ENCODE measurements at places on chromosomes 5 and 9.

- no peak for DNase-seq
These were observed 122.6 kb downstream of the SAXO1 start for GRCh38 chr9:18910435-18910834.

- no peak for DNase-seq
These were observed 3.9 kb downstream of the SLC6A3 start for GRCh38 chr5:1441166-1441865.

GRCh38 chr9:14155237-14155636, 158.7 kb downstream of the NFIB start:
- no peak for DNase-seq

DNA sequence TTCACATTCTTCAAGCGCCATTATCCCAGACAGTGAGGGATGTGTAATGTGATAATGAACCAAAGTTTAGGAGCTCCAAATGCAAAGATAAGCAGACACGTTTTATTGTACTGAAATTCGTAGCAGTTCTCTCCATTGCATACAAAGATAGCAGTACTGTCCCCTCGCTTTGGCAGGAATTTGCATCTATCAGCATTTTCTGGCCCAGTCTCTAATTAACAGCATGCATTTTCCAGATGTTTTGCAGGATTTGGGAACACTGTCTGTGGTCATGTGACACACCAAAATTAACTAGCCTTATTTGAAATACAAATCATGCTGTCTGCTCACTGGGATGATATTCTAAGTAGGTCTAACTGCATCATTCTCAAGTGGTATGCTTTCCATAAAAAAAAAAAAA, 235.9 kb upstream of the TRPM3 start:
- no peak for DNase-seq

- peak; percentile 82 for DNase-seq
These were observed at the start of gene ACO1 for GRCh38 chr9:32384364-32385151. Gene ACO1, plus strand, starts transcription at chr9:32384643. Its CDS starts 20,864 bp downstream, at chr9:32405507.

GRCh38 chr9:108815156-108815555, 40.6 kb downstream of the ACTL7B start:
- DNase-seq = no peak

GRCh38 chr9:121386442-121387175, 16.6 kb upstream of the STOM start:
- no peak for DNase-seq

GRCh38 chr5:82425591-82425990, 147.4 kb upstream of the RPS23 start:
- DNase-seq = no peak

GRCh38 chr5:108736855-108737254, 10.8 kb upstream of the FER start:
- DNase-seq = no peak

DNA sequence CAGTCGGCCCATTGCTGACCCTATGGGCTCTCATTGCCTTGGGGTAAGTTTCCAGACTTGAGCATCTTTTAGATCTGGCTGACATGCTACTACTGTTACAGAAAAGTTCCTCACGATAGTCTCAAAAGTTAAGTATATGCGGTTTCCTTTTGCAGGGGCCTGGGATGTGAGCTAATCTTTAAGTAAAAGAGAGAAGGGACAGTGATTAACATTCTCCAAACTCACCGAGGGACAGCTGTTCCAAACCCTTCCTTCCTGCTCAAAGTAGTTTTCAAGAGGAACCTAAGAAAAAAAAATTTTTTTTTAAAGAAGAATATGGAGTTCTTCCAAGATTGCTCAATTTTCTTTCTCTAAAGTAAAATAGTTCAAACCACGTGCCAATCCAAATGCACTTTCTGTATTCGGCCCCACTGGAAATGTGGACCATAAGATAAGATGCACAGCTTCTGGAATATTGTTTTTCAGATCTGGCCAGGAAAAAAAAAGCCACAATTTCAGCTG, 168.0 kb upstream of the SPRY4 start:
- no peak for DNase-seq

GRCh38 chr9:34372467-34373011, 4.2 kb downstream of the MYORG start:
- DNase-seq = no peak

DNA sequence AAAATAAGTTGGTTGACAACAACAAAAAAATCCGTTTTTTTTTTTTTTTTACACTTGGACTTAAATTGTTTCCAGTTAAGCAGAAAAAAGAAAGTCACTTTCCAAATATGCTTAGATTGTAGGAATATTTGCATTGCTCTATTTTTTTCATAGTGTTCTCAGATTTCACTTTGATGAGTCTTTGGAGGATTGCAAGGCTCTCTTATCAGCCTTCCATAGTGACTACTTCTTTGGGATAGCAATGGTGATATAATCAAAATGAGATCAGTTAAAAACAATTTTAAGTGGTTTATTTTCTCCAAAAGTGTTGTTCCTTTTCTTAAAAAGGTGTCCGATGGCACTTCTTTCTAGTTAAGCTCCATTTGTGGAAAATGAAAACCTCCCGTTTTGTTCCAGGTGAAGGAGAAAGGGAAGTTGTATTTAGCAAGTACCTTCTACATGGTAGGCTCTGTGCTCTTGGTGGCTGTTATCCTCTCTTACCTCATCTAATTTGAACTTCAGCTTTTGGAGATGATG, 3.9 kb downstream of the RASGRF2 start:
- DNase-seq = no peak

DNA sequence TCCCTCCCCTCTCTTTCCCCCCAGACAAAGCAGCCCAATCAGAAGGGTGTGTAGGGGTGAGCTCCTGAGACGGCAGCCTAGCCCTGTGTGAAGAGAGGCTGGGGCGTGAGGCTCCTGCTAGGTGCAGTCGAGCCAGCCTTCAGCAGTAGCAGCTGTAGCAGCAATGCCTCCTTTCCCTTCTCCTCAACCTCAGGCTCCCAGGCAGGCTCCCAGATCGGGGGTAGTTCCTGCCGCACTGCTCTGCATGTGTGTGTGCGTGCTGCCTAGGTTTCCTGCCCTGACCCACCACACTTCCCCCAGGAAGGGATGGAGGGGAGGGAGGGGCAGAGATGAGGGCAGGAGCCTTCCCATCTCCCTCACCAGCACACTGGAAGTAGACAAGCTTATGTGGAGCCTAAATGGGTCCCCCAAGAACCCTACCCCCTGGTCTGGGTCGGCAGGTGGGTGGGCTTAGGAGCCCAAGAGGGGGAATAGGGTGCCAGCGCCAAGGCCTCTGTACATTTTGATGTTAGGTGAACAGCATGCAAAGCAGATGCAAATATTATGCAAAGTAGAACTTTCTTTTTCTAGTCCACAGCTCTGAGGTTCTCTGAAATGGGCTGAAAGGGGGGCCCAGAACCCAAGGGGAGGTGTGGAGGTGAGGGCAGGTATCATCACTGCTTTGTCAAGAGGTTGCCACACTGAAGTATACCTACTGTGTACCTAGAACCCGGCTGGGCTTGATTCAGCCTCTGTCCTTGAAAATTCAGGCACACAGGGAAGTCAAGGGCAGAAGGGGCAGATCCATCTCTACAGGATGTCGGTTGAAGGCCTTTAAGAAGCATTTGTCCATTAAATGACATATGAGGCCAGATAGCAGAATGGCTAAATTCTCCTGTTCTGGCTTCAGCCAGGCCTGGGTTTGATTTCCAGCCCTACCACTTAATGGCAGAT, 57.8 kb downstream of the CXXC5 start:
- no peak for DNase-seq

DNA sequence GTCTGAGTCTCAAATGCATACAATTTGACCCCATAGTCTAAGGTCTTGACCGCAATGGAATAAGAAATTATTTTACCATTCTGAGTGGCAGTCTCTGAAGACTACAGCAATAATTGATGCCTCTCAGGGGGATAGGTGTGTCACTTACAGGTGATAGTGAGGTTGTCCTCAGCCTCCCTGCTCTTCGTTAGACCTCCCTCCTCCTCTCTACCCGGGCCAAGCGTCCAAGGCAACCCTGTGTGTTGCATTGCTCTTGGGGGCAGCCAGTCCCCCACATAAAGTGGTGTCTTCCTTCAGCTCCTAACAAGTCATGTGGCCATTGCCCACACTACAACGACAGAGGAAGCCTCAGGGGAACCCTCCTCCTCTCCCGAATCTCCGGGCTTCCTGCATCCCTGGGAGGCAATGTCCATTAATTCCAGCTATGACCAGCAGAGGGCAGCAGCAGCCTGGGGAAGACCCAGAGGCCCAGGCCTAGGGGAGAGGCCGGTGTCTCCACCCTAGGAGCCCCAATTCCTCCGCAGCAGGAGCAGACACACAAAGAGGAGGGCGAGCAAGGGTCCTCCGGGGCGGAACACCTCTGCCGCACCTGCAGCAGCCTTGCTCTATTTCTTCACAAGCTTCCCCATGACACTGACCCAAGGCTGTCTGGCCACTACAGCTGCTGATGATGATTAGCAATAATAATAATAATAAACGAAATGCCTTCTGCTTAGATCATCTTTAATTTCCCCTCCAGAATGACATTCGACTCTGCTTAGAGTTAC, 134.8 kb downstream of the KCNIP1 start:
- peak; percentile 52 for DNase-seq

GRCh38 chr5:81883371-81883770, 88.5 kb upstream of the ATG10 start:
- DNase-seq = no peak

GRCh38 chr5:173826086-173826427, 62.1 kb upstream of the CPEB4 start:
- DNase-seq = no peak

DNA sequence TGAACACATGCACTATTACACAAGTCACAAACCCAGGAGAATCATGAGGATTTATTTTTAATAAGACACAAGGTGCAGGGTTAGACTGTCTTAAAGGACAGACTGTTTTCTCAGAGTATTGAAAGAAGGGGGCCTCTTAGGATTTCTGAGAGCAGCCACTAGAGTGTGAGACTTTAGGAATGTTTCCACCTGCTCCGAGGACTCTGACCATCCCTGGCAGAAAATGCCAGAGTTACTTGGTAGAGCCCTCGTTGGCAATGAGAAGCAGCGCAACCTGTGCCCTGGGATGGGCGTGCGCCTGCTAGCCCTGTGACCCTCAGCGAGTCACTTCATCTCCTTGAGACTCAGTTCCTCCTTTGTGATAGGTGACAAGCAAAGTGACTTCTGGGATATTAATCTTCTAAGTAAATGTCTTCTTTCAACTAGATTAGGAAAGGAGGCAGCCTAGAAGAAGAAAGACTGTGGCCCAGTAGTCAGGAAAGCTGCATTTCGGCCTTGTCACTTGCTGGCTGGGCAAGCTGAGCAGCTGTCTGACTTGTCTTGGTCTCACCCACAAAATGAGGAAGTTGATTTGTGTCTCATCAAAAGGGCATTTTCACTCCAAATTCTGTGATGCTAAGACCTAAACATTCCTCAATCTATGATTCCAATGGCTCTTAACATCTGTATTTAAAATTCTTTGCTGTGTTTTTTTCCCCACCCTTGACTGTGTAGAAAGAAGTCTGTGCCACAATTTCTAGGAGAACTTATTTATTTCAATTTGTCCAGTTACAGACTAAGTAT, 60.5 kb downstream of the PTCD2 start:
- no peak for DNase-seq

DNA sequence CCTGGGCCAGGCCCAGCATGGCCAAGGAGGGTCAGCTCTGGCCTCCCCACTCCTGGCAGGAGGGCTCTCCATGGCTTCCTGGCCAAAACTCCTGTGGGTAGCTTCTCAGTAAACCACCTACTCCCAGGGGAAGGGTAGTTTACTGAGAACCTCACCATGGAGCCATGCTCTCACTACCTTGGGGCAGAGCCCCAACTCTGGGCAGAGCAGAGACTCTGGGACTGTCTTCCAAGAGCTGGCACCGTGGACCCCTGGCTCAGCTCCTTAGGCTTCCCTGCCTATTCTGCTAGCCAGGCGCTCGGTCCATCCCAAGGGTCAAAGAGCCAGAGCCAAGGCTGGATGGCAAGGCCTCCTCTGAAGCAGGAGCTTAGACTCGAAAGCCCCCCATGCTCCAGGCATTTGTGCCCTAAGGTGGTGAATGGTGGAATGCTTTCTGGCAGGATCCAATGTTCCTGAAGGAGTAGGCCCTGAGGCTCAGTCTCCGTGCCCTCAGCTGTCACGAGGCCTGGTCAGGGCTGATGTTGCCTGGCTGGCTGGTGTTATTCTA, 19.6 kb downstream of the TCF7 start:
- DNase-seq = no peak

DNA sequence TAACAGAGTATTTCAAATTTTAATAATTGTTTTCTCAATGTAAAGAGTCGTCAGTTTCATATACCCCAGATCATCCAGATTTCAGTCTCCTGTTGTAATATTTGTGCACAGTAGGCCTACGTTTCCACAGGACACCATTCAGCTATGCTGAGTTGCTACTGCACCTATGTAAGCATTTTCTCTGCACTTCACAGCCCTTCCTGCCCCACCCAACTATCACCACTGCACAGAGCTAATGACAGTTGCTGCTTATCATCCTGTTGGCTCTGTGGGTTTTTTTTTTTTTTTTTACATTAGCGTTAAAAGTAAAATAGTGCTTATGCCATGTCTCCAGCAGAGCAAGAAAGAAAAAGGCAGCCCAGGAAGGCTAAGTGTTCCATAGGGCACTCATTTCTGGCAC, 5.9 kb upstream of the PRKACG start:
- DNase-seq = no peak

- peak; percentile 73 for DNase-seq
These were observed 13.2 kb upstream of the AQP7 start for GRCh38 chr9:33415501-33416038.

DNA sequence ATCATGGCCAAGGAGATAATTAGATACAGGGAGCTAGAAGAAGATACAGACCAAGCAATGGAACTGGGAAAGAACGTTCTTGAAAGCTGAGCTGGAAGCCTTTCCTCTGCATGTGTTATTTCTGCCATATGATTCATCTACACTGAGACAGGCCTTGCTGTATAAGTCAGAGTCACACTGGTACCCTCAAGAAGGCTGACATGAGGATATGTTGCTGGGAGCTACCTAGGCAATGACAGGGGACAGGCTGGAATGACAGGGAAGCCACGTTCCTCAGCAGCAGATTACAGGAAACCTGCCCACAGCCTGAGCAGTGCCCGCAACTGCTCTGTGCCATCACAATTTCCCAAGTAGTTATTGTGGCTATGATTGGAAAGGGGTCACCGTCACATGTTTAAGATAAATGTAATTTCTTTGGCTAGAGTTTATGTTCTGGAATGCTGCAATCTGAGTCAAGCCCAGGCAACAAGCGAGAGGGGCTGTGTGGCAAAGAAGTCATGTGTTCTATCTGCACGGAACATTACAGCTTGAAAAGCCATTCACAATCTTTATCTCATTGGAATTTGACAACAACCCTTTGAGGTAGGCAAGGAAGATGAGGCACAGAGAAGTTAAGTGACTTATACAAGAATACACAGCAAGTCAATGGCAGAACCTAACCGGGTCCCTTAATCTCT, 108.2 kb downstream of the TTLL11 start:
- DNase-seq = no peak

DNA sequence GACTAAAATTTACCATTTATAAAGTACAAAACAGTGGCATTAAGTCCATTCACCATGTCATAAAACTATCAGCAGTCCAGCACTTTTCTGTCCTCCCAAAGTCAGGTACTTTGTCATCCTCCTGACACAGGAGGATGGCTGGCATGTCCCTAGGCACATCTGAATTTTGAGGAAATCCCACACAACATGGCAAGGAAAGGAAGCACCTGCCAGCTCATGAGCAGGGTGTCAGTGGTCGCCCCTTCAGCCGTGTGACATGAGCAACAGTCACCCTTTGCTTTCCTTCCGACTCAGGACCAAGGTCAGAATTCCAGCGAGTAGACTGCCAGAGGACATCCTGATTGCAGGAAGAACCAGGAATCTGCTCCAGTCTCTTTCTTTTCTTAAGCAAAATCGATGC, 77.1 kb downstream of the PPARGC1B start:
- no peak for DNase-seq
